Nucleus accumbens (tissue), 56 donors: ENCODE measurements at places on chromosomes 2 and 18.

DNA sequence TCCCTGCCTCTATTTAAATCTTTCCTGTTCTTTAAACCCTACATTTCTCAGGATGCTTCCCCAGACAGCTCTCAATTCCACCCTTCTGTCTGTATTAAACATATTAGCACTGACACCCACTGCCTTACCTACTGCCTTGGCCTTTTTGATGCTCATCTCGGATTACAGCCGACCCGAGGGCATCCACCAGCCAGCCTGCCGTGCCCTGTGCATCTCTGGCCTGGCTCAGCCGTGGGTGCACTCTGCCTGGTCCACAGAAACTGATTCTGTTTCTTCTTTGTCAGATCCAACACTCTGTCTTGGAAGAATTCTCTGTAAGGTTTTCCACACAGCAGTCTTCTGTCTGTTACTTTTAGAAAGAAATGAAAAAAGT lies 27.2 kb downstream of the TANC1 start:
- DNase-seq, result no peak

GRCh38 chr2:172427256-172427989 lies at the start of gene ITGA6:
Gene ITGA6, plus strand, starts transcription at chr2:172427586.
- DNase-seq, result peak; percentile 72

- DNase-seq, result no peak
Measured at GRCh38 chr2:36789181-36789804, 92.8 kb downstream of the VIT start.

DNA sequence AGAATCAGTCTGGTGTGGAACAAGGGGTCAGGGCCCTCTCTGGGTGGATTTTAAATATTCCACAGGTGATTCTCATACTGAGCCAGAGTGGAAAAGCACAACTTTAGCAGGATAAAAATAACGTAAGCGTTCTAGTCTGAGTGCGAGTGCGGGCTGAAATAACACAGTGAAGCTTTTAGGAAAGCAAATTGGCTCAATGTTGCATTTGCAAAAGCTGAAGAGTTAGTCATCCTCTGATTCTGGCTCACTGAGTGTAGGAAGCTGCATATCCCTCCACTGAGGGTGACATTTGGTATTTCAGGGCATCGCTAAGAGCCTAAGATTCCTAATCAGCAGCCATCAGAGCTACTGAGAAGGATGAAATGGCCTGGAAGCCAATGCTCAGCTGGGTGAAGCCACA lies 134.7 kb downstream of the RIF1 start:
- peak; percentile 58 for DNase-seq

DNA sequence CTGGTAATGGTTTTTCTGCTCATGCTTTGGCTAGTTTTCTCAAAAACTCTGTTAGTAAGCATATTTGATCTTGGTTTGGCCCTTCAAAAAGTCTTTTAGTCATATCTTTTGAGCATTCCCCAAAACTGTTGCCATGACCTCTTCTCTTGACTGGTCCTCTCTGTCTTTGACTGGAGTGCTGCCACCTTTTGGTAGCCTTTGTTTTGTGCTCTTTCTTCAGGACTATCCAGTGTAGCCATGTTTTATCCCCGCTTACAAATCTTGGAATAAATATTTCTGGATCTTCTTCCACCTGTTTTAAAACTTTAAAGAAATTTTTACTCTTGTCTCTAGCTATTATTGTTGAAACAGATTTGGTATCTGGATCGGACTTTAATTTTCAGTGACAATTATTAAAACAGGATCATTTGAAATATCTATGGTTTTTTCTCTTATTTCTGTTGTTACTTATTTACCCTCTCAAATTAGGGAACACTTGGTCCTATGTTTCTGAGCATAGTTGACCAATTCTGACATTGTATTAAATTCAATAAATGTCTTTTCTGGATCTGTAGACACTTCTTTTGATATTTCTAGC lies 965 bp upstream of the ELOA2 start:
- no peak for DNase-seq

DNA sequence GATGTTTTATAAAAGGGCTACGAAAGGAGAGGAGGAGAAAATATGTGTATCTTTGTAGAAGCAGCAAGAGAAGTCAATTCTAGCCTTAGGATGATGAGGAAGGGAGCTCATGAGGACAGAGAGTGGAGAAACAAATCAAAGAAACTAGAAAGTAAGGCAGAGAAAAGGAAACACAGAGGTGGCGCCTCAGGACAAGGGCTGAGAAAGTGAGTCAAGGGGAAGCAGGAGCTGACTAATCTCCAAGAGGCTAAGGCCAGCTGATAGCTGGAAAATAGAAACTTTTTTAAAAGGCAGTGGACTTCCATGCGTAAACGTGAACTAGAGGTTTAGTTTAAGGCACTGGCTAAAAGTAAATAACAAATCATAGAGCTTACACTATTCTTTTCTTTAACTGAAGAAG lies 173.3 kb downstream of the ANKRD44 start:
- no peak for DNase-seq

- DNase-seq, result no peak
Measured at GRCh38 chr2:41182961-41183360, 731.1 kb upstream of the SLC8A1 start.

GRCh38 chr18:45670281-45670962 lies 53.6 kb upstream of the SLC14A1 start:
- no peak for DNase-seq

GRCh38 chr18:67876871-67877270 lies 360.4 kb upstream of the DSEL start:
- no peak for DNase-seq

DNA sequence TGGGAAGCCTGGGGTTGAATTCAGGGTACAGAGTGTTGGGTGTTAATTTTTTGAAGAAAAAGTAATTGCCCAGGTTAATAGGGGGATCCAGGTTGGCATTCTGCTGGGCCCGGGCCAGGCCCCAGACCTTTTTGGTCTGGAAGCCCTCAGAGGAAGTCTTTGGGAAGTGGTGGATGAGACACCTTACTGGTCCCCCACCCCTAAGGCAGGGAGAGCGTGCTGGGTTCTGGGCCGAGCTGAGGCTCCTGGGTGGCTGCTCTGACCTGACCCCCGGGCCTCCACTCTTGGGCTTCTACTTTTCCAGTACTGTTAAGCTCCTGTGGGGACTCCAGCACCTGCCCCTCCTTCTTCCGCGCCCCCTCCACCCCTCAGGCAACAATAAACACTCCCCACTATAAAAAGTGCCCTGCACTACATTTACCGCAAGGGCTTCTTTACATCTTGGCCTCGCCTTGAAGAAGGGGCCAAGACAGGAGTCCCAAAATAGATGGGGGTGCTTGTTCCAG lies 753 bp upstream of the HOXD3 start:
- DNase-seq, result no peak

DNA sequence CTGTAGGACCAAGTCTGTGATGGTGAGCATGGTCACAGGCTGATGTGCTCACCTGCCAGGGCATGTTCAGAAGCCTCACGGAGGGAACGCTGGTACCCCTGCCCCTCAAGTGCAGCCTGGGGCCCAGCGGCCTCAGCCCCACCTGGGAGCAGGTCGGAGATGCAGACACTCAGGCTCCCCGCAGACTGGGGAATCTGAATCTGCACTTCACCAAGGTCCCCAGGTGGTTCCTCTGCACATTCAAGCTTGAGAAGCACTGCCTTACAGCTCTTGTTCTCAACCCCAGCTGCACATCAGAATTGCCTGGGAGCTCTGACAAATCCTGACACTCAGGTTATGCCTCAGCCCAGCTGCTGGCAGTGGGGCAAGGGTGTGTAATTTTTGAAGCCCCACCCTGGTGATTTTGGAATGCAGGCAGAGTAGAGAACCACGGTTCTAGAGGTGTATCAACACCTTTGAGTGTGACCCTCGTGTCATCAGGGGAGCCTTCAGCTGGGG lies 54.8 kb downstream of the CRACDL start:
- DNase-seq, result no peak

- DNase-seq, result no peak
Measured at GRCh38 chr2:143732076-143732475, 602.9 kb downstream of the ARHGAP15 start.

- DNase-seq, result no peak
Measured at GRCh38 chr2:226074391-226074790, 674.9 kb downstream of the NYAP2 start.

- no peak for DNase-seq
Measured at GRCh38 chr2:120494446-120494845, 148.5 kb downstream of the INHBB start.

DNA sequence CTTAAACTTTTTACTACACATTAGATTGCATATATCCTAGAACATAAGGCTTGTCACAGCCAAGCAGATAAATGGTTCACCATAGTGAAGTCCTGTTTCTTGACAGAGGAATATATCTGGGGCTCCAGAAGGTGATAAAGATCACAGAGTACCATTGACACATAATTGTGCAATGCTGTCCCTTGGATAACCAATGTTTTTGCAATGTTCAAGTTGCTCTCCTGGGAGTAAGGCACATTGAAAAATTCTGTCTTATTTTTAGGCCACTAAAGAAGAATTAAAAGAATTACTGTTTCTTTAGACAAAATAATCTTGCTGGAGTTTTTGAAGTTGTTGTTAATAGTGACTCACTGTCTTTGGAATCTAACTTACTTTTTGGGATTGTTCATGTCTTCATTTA lies 1132.8 kb downstream of the LRP1B start:
- no peak for DNase-seq

DNA sequence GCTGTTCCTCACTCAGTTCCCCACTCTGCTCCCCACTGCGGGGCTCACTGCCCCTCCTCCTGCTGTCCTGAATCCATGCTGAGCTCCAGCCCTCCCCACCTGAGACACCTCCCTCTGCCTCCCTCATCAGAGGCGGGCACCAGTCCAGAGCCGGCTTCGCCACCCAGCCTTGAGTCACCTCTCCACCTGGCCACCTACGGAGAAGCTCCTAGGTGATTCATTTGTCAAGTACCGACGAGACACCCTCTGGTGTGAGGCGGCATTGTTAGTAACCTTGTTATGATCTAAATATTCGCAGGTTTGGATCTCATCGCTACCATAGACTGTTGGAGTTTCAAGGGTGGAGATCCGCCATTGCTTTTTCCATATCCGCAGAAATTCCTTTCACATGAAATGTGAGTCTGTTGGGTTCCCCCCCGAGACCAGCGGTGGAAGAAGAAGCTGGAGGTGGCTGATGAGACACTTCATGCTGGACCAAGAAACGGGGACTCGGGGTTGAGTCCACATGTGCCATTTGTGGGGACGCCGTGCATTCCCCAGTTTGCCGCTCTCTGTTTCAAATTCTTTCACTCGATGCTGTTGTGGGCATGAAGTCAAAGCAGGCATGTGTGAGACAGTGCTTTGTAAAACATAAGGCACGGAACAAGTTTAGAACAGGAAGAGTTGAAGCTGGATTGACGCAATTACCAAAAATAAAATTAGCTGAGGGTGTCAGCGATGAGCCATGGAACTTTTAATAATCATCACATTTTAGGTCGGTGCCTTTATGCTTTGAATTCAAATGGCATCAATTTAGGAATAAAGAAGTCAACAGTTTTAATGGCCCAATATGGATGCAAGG lies 259.8 kb upstream of the HDAC4 start:
- no peak for DNase-seq

GRCh38 chr2:51368250-51368649 lies 336.3 kb upstream of the NRXN1 start:
- no peak for DNase-seq

- no peak for DNase-seq
Measured at GRCh38 chr18:28846958-28847357, 670.0 kb upstream of the CDH2 start.

DNA sequence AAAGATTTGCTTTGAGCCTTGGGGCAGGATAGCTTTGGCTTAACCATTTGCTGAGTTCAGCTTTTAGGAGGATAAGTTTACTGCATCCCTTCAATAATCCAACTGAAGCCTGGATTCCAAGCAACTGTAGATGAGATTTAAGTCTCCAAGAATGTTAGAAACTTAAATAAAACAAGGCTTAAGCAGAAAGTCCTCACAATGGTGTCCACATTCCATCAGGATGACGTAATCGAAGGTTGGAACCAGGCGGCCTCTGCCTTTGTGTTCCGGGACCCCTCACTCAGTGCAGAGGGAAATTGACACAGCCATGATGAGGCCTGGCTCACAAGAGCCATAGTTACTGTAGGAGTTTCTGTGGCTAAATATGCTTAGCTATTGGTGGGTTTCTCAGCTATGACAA lies 260.4 kb downstream of the LPIN1 start:
- DNase-seq, result no peak

DNA sequence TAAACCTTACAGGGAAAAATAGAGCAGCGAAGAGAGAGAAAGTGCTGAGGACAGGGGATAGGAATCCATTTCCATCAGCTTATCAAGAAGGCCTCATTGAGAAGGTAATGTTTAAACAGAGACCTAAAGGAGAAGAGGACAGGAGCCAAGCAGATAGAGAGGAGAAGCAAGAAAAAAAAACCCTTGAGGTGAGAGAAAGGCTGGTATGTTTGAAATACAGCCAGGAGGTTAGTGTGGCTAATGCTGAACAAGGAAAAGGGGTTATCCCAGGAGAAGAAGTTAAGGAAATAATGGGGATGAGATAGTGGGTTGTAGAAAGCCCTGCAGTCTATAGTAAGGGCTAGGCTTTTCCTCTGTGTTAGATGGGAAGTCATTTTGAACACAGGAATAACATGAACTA lies 90.8 kb downstream of the GRB14 start:
- no peak for DNase-seq

GRCh38 chr2:230541934-230542380 lies 126.0 kb downstream of the SP100 start:
- DNase-seq, result no peak

- no peak for DNase-seq
Measured at GRCh38 chr18:58843688-58844035, 21.0 kb upstream of the ZNF532 start.

- DNase-seq, result no peak
Measured at GRCh38 chr2:64196963-64197362, 52.7 kb upstream of the PELI1 start.

- DNase-seq, result no peak
Measured at GRCh38 chr18:56935434-56936040, 211.3 kb upstream of the BOD1L2 start.

- DNase-seq, result no peak
Measured at GRCh38 chr2:35454966-35455638, 900.5 kb upstream of the CRIM1 start.

DNA sequence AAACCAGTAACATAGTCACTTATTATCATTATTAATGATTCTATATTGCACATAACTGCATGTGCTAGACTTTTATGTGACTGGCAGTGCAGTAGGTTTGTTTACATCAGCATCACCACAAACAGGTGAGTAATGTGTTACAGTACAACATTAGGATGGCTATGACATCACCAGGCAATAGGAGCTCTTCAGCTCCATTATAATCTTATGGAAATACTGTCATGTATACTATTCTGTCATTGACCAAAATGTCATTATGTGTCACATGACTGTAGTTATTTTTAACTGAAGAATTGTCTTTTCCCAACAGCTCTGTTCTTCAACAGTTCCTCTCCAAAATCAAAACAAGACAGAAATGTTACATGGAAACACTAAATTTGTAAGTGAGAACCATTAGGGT lies 96.3 kb downstream of the C18orf54 start:
- DNase-seq, result no peak
